ENCODE measurements at places on chromosomes 4 and X.

DNA sequence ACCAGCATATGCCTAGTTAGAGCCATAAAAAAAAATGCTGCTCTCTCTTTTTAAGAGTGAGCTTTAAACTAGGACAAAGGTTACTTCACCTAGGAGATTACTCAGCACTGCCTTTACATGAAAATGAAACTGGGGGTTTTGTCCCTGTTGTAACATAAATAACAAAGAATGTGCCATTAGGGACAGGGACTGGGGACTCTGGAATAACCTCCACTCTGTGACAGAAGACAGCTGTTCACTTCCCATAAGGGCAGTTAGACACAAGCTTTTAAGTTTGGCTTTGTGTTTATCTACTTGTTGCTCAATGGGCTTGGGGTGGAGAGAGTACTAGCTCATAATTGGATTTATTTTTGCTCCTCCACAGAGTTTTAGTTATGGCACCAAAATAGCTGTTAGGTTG lies 11.9 kb downstream of the ENPEP start:
- H3K27me3 ChIP-seq = peaks cover 21% of the 10 kb centered on the region
- H3K4me3 ChIP-seq = no peak overlapping the region
- peak; percentile 23 for ATAC-seq
- H3K4me1 ChIP-seq = peaks cover 11% of the 10 kb centered on the region
- no peak overlapping the region for H3K27ac ChIP-seq
- no peaks in the 10 kb centered on the region for H3K36me3 ChIP-seq

DNA sequence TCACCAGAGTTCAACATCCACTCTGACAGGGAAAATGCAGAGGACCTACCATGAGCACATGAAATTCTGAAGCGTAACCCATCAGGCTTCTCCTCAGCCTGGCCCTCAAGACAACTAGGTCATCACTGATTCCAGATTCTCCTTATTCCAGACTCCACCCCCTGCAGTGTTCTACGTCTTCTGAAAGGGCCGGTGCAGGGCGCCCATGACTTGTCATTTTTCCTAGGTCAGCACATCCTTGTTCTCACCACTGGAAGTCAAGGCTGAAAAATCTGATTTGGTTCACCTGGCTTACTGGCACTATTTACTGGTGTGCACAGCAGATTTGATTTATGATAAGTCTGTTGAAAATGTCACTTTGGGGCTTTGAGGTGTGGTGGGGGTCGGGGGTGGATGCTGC lies 140.9 kb upstream of the KLF3 start:
- peaks cover 15% of the 10 kb centered on the region for H3K27me3 ChIP-seq
- H3K4me3 ChIP-seq = no peak overlapping the region
- H3K27ac ChIP-seq = no peak overlapping the region
- no peak for ATAC-seq

DNA sequence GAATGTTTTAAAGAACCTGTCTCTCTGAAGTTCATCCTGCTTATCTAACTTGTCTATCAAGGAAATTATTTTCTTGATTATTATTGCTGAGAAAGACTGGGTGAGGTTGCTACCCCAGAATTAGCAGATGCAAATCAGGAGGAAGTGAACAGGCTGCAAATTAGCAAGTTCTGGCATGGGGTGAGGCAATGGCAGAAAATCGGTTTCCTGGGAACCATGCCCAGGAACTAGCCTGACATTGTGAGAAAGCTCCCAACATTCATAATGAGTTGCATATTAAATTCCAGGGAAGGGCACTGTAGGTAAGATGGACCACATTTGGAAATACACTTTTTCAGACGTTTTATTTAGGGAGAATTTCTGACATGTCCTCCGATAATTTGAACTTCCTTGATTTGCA lies 11.6 kb downstream of the ARSF start:
- H3K27ac ChIP-seq = no peak overlapping the region
- H3K27me3 ChIP-seq = no peaks in the 10 kb centered on the region
- no peaks in the 10 kb centered on the region for H3K36me3 ChIP-seq
- H3K4me3 ChIP-seq = no peak overlapping the region
- ATAC-seq = no peak
- no peaks in the 10 kb centered on the region for H3K4me1 ChIP-seq

GRCh38 chrX:135432881-135433521 lies 11.3 kb downstream of the SMIM10L2A start:
- no peaks in the 10 kb centered on the region for H3K4me1 ChIP-seq
- H3K36me3 ChIP-seq = no peaks in the 10 kb centered on the region
- no peaks in the 10 kb centered on the region for H3K27me3 ChIP-seq
- H3K27ac ChIP-seq = no peak overlapping the region
- H3K4me3 ChIP-seq = no peak overlapping the region
- ATAC-seq = no peak

DNA sequence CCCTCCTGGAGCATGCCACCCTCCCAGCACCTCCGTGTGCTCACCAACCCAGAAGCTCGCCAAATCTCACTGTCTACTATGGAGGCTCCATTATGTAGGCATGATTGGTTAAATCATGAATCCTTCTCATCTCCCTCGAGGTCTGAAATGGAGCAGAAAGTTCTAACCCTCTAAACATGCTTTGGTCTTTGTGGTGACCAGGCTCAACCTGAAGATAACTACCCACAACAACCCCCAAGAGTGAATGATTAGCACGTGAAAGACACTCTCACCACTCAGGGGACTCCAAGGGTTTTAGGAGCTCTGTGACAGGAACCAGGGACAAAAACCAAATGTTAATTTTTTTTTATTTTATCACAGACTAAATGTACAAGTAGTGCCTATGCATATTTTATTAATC lies 47.2 kb downstream of the APBB2 start:
- ATAC-seq = no peak
- H3K27me3 ChIP-seq = peaks cover 7% of the 10 kb centered on the region
- no peaks in the 10 kb centered on the region for H3K4me1 ChIP-seq
- H3K27ac ChIP-seq = no peak overlapping the region

DNA sequence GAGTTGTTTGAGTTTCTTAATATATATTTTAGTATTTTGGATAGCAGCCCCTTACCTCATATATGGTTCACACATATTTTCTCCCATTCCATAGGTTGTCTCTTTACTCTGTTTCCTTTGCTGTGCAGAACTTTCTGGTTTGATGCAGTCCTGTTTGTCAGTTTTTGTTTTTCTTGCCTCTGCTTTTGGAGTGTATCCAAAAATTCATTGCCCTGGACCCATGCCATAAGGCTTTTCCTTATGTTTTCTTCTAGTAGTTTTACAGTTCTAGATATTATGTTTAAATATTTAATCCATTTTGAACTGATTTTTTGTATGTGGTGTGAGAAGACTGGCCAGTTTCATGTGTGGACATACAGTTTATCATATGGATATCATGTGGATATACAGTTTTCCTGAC lies 58.5 kb upstream of the NUDT6 start:
- H3K4me1 ChIP-seq = peaks cover 5% of the 10 kb centered on the region
- H3K27me3 ChIP-seq = no peaks in the 10 kb centered on the region
- peaks cover 77% of the 10 kb centered on the region for H3K36me3 ChIP-seq
- no peak overlapping the region for H3K4me3 ChIP-seq

- no peaks in the 10 kb centered on the region for H3K36me3 ChIP-seq
- no peak overlapping the region for H3K4me3 ChIP-seq
- no peaks in the 10 kb centered on the region for H3K27me3 ChIP-seq
- no peak for ATAC-seq
- H3K27ac ChIP-seq = no peak overlapping the region
- H3K4me1 ChIP-seq = no peaks in the 10 kb centered on the region
These were observed 279.8 kb upstream of the MAGEB18 start for GRCh38 chrX:25858273-25858880.

DNA sequence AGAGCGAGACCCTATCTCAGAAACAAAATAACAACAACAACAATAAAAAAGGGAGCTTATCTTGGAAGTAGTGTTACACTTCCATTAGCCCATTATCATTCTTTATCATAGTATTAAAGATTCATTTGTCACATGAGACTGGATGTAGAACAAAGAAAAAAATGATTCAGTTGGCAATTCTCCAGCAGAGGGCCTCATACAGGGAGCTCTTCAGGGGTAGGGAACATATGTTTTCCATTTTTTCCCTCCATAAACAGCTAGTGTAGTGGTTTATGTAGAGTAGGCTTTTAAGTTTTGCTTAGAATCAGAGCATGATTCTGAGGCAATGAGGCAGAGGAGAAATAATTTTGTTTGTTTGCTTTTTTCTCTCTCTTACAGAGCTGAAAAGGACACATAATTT lies 5.8 kb downstream of the CPE start:
- H3K36me3 ChIP-seq = no peaks in the 10 kb centered on the region
- ATAC-seq = no peak
- no peaks in the 10 kb centered on the region for H3K4me1 ChIP-seq
- H3K27ac ChIP-seq = no peak overlapping the region
- H3K27me3 ChIP-seq = peaks cover 44% of the 10 kb centered on the region

- no peaks in the 10 kb centered on the region for H3K36me3 ChIP-seq
- ATAC-seq = no peak
- H3K4me1 ChIP-seq = peaks cover 21% of the 10 kb centered on the region
- H3K27me3 ChIP-seq = peaks cover 12% of the 10 kb centered on the region
- no peak overlapping the region for H3K4me3 ChIP-seq
- no peak overlapping the region for H3K27ac ChIP-seq
These were observed 27.6 kb downstream of the SMIM20 start for GRCh38 chr4:25941457-25942221.

Data from activated T-helper 17 cell treated with anti-CD3 and anti-CD28 coated beads, Interleukin-2, amount 50 U/mL, for 72 hours (primary cell).